AG08395 (cell line): ENCODE measurements at places on chromosomes 16 and 17.

DNA sequence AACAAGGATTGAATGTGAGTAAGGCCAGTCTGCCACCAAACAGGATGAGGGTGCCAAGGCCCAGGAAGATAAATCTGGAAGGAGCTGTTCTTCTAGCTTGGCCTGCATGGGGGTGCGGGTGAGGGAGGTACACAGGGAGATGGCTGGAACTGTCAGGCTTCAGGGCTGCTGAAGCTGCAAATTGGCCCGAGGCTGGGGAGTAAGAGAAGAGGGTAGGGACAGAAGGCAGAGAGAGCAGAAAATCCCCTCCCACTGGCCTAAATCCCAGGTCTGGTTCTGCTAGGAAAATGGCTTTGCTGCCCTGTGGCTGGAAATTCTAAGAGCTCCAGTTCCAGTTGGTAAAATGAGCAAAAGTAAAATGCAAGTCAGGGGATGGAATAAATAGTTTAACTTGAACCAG, 87.9 kb downstream of the CCDC182 start:
- DNase-seq, result no peak

- no peak for DNase-seq
Measured at GRCh38 chr16:81473558-81473957, 28.9 kb downstream of the CMIP start.

DNA sequence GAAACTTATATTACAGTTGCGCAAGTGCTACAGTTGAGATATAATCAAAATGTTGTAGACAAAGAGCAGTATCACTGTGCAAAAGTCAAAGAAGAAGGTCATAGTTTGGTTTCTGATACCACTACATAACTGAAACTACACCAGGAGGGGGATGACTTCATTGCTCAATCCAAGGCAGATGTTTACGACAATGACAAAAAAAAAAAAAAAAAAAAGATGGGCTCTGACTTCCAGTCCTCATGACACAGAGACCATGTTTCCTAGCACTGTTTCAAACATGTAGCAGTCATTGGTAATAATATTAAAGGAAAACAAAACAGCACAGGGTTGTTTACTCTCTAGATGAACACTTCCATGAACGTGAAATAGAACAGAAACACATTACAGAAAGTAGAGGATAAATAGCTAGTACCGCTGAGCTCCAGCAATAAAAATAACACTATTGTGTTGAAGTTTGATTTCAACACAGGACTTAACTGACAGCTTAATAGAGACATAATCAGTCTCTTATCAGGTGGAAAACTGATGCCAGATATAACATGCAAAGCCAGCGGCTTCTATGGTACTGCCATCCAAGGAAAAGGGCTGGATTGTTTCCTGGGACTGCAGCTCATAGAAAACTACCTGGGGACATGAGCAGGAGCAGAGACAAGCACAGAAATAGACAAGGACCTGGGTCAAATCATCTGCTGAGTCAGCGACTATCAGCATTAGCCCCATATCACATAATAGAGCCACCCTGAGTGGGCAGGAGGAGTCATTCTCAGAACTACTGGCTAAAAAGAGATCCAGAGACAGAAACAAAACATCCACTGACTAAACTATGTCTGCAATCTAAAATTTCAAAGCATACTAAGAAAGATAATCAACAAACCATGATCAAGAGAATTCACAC, 463.6 kb upstream of the SOX9 start:
- no peak for DNase-seq

- no peak for DNase-seq
Measured at GRCh38 chr17:78759203-78759968, 22.7 kb downstream of the CYTH1 start.

DNA sequence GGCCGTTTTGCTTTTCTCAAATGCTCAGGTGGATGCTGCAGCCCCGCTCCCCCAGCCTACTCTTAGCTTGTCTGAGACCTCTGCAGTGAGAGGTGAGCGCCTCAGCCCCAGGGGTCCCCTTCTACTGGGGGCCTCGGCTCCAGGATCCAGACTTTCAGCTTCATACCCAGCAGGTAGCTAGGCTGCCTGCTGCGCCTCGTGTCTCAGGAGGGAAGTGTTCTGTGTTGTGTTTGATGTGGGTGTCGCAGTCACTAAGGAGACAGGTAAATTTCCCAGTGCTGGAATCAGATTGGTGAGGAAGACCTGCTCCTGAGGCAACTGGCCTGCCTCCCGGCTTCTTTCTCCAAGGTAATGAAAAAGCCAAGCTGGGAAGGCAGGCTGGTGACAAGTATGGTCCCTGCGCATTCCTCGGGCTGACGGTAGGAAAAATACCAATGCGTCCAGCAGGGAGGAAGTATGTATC, 604.0 kb upstream of the SALL1 start:
- DNase-seq, result no peak

DNA sequence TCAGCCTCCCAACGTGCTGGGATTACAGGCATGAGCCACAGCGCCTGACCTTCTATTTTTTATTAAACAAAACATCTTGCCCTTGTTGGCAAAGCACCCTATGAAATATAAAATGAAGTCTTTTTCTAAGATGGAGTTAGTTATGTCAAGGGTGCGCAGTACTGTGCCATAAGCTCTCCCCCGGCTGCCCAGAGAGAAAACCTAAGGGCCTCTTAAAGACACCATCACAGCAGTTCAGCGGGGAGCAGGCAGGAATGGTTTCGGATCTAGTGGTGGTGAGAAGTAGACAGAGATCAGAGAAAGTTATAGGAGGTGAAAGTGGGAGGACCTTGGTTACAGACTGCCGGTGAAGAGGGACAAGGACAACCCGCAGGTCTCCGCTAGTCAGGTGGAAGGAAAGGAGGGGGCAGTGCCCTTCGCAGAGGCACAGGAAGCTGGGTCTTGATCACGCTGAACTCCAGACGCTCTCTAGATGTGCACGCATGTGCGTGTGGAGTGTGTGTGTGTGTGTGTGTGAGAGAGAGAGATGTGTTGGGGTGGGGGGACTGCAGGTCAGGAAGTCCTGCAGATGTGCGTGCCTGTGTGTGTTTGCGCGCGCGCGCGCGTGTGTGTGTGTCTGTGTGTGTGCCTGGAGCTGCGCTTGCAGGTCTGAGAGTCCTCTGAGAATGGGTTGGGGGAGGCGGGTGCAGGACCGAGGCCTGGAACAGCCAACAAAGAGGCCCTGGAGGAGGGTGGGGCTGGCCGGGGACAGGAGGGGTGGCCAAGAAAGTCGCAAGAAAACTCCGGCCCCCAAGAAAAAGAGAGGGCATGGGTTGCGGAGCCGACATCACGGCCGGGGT, 748 bp upstream of the CMTM3 start:
- peak; percentile 54 for DNase-seq

GRCh38 chr16:21987498-21987897, 13.4 kb downstream of the PDZD9 start:
- DNase-seq, result no peak

GRCh38 chr17:71486261-71486660, 634.6 kb upstream of the SOX9 start:
- DNase-seq, result peak; percentile 4

- DNase-seq, result no peak
Measured at GRCh38 chr16:11757671-11758545, 15.3 kb upstream of the TXNDC11 start.
